M059J (cell line): ENCODE measurements at places on chromosomes 7 and 10.
A peak's percentile ranks its signal among the peaks of the same experiment; 100 is the strongest.

- DNase-seq, result peak; percentile 27
Observed at GRCh38 chr7:124764847-124765400, 668 bp downstream of the GPR37 start.

GRCh38 chr10:56104487-56104886, 256.6 kb downstream of the ZWINT start:
- no peak for DNase-seq

DNA sequence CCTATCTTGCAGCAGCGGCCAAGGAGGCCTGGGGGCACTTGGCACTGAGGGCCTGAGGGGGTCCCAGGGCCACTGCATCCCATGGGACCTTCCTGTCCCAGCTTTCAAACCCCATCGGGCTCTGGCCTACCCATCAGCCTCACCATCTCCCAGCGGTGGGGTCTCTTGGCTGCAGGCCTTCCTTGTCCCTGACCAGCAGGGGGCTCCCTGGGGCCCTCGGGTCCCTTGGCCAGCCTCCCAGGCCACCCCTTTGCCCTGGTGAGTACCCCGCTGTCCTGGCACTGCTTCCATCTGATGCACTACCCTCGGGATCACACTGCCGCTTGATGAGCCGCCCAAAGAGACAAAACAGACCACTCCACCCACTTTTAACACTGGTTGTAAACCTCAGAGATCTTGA, 43.5 kb downstream of the YKT6 start:
- DNase-seq, result no peak

- DNase-seq, result no peak
Observed at GRCh38 chr10:71244431-71245419, 32.4 kb downstream of the UNC5B start.

- DNase-seq, result peak; percentile 76
Observed at GRCh38 chr7:100119970-100120732, 717 bp downstream of the CNPY4 start.

- DNase-seq, result no peak
Observed at GRCh38 chr7:130741331-130741995, 7.5 kb upstream of the KLF14 start.

DNA sequence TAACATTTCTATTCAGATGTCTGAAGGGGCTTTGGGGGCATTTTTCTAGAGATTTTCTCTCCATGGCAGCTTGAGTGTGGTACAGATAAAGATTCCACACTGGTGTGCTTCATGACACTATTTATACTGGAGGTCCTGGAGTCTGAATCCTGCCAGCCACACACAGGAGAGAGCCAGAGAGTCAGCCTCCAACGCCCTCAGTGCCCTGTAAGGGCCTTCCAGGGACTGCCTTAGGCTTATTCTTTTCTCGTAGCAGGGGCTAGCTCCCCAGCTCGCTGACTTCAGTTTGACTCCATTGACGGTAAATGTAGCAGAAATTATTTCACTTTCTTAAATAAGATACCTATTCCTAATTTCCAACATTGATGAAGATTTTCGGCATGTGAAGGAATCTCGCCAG, 100.9 kb downstream of the VSTM2A start:
- no peak for DNase-seq

DNA sequence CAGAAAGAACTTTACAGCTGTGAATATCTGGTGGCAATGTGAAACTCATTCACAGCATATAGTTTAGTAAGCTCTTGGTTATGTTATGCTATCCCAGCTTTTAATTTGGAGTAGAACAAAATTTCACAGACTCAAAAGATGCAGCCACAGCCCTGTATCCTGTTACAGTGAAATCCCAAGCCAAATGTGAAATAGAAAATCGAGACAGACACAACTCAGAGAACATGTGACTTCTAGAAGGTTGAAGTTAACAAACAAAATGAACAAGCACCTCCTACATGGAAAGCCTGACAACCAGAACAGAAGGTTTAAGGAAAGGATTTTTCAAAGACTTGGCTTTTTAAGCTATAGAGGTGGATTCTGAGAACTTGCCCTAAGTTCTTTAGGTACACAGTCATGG, 39.6 kb downstream of the JAZF1 start:
- no peak for DNase-seq

GRCh38 chr10:56346845-56347415, 14.1 kb downstream of the ZWINT start:
- peak; percentile 72 for DNase-seq

DNA sequence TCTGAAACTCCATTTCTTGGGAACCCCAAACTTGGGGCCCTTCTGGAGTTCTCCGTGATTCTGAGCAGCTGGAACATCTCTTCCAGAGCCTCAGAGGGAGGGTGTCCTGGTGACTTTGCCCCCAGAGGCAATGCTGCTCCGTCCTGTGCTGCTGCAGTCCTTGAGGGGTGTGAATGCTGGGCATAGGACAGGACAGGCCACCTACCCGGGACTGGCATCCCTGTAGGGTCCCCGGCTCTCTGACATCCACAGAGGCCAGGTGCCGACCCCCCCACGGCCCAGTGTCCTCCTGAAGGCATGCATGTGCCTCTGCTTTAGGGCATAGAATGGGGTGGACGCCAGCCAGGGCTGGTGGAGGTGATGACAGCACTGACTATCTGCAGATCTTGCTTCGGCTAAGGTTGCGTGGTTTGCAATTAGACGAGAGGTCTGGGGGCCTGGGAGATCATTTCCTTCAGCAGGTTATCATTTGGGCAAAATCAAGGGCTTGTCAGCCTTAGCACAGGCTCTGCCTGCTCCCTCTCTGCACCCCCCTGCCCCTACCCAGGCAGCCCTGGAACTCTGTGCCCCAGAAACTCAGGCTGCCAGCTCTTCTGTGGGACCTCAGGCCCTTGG, 136.9 kb upstream of the GPR26 start:
- no peak for DNase-seq

DNA sequence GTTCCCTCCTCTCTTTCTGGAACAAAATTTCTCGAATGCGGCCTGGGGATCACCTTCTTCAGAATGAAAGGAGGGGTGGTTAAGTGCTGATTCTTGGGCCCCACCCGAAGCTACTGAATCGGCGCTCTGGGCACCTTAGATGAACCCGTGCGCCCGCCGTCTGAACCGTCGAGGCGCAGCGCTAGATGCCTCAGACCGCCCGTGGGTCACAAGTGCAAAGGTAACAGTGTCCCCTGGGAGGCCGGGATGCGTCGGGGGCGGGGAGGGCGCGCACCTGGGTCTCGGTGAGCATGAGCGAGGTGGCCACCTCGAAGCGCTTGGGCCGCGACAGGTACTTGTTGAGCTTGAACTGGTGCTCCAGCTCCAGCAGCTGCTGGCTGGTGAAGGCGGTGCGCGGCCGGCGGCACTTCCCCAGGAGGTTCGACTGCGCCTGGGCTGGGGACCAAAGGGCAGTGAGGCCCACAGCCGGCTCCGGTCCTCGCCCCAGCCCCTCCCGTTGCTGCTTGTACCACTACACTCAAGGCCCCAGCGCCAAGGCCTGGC, 4.2 kb downstream of the MNX1 start:
- DNase-seq, result no peak

DNA sequence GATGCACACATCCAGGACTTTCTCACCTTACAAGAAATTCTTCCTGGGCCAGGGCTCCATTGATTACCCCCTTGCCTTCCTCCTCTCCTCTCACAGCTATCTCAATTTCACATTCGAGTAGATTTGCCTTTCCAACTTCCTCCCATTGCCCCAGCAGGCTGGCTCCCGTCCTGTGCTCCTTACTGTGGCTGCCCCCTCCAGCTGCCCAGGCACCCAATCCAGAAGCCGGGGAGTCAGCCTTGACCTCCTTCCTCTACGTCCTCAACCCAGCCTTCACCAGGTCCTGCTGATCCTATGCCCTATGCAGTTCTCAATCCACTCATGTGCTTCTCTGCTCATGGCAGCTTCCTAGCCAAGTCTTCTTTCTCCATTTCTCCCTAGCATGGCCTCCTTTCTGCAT, 85.7 kb upstream of the GPR26 start:
- no peak for DNase-seq

DNA sequence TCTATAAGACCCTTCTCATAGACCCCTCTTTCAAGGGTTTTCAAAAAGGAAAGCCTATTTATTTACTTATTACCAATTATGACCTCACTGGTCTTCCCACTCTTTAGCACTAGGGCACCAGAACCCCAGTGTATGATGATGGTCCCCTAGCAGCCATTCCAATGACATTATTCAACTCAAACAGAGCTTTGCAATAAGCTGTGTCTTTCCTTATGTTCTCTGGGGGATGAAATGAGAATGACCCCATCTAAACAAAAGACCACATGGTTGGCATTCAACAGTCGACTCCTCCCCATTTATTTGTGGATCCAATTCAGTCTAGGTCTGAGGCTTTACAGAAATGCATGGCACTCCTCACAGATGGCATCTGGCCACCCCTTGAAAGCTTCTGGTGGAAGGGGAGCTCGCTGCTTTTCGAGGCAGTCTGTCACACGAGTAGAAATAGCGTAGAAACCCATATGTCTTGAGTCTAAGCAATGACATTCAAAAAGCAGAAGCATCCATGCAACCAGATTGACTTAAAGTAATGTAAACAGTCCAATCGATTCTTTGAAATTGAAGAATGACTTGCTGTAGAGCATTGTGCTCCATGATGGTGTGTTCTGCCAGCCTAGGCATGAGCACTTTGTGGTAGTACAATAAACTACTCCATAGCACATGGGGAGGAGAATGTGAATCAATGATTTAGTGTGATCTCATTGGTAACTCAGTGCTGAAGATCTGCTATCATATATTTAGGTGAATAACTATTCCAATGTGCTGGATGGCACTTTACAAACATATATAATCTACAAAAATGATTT, 29.8 kb downstream of the NRP1 start:
- no peak for DNase-seq

DNA sequence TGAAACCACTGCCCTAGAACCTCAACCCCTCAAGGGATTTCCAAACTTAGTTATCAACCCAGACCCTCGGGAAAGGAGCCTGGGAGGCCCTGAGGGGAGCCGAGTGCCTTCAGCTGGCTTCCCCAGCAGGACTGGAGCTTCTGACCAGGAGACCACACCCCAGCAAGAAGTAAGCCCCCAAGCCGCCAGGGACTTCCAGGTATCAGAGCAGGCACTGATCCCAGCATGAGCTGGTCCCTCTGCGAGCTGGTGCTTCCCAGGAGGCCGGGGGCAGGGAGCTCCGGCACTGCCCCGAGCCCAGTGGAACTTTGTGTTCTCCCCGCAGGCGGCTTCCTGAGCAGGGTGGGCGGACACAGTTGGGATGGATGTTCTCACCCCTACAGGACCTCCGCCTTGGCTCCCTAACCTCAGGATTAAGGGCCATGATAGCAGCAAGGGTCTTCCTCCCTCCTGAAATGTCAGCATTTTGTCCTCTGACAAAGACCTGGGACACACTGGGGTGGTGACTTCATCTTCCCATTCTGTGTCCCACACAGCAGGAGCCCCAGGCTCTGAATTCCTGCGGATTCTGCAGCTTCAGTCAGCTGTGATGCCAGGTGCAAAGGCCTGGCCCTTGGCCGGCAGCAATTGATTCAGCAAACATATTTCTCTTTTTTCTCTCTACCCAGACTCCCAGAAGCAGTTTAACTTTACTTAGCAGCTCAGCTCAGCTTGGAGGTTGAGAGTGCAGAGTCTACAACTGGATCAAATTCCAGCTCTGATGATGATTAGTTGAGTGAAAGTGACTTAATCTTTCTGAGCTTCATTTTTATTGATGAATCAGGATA, 11.6 kb downstream of the ATP6V0E2 start:
- DNase-seq, result no peak

DNA sequence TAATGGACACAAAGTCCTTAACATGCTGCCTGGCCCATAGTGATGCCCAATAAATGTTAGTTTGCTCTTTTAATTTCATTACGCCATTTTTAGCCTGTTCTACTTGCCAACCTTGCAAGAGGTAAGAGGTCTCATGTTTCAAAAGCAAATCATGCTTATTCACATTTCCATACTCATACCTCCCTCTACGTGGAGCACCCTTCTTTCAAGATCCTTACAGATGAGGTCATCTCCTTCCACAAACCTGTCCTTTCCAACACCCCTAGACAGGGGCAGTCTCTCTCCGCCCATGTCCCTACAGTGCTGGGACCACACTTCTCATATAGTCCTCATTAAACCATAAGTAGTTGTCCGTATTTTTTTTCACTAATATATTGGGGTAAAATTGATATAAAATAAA, 271.3 kb downstream of the FGFR2 start:
- peak; percentile 20 for DNase-seq

DNA sequence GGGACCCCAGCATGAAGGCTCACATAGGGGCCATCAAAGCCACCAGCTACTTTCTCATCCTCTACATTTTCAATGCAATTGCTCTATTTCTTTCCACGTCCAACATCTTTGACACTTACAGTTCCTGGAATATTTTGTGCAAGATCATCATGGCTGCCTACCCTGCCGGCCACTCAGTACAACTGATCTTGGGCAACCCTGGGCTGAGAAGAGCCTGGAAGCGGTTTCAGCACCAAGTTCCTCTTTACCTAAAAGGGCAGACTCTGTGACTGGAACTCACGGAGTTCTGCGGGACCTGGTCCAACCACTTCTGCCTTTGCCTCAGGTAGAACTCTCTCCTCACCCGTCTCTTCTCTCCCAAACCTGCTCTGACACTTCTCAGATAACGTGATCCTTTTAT, 945 bp downstream of the TAS2R40 start:
- no peak for DNase-seq

- no peak for DNase-seq
Observed at GRCh38 chr7:87106974-87107612, 45.2 kb upstream of the DMTF1 start.

DNA sequence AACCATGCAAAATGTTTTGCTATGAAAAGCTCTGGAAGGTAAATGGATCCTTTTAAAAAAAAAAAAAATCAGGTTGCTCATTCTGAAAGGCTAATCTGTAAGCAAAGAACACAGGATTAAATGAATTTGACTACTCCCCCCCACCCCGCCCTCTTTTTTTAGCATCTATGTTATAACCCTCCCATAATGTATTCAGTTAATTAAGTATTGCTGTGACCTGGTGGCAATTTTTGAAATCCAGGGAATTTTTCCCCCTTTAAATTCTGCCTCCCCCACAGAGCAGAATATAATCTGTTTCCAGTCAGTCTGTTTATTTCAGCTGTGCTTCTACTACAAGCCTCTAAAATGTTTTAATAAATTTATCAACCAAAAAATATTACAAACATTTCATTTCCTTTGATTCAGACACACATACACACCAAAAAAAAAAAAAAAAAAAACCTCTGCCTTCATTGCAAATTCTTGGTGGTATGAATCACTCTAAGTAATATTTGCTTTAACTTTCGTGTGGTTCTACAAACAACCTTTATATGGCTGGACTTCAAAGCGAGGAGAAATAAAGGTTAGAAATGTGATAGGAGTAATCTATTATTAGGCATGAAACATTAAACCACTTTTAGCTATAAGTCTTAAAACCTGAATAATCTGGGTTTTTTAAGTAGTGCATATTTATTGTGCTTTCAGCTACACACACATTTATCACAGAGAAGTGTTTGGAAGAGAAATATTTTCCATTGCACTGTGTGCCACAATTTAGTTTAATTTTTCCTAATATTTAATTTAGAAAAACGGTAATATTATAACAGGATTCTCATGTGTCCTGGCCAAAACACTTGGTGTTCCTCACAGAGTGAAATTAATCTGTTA, 64.4 kb upstream of the ARID5B start:
- peak; percentile 91 for DNase-seq

- DNase-seq, result no peak
Observed at GRCh38 chr10:4066581-4067390, 281.8 kb upstream of the KLF6 start.
